ENCODE measurements at places on chromosomes 11 and 22.

DNA sequence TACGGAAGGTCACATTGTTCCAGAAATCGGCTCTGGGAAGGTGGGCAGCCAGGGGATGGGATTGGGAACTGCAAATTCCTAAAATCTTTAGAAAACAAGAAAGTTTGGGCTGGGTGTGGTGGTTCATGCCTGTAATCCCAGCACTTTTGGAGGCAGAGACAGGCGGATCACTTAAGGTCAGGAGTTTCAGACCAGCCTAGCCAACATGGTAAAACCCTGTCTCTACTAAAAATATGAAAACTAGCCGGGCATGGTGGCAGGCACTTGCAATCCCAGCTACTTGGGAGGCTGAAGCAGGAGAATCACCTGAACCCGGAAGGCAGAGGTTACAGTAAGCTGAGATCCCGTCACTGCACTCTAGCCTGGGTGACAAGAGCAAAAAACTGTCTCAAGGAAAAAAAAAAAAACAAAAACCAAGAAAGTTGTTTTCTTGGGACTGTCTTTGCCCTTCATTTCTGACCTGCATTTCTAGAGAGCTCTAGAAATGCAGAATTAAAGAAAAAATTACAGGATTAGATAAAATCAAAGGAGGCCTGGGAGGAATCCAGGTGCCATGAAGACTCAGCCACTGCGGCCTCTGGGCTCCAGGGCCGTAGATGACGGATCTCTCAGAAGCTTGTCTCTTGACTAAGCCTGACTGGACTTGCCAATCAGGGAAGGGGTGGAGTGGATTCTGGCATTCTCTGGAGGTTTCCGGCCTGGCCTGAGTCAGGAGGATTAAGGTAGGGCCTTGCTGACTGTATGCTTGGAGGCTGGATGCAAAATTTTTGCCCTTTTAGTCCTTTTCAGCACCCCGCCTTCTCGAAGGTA lies 5.3 kb upstream of the MALAT1 start:
- no peak for DNase-seq

GRCh38 chr11:103903621-103904323 lies 132.7 kb upstream of the DDI1 start:
- DNase-seq, result no peak

DNA sequence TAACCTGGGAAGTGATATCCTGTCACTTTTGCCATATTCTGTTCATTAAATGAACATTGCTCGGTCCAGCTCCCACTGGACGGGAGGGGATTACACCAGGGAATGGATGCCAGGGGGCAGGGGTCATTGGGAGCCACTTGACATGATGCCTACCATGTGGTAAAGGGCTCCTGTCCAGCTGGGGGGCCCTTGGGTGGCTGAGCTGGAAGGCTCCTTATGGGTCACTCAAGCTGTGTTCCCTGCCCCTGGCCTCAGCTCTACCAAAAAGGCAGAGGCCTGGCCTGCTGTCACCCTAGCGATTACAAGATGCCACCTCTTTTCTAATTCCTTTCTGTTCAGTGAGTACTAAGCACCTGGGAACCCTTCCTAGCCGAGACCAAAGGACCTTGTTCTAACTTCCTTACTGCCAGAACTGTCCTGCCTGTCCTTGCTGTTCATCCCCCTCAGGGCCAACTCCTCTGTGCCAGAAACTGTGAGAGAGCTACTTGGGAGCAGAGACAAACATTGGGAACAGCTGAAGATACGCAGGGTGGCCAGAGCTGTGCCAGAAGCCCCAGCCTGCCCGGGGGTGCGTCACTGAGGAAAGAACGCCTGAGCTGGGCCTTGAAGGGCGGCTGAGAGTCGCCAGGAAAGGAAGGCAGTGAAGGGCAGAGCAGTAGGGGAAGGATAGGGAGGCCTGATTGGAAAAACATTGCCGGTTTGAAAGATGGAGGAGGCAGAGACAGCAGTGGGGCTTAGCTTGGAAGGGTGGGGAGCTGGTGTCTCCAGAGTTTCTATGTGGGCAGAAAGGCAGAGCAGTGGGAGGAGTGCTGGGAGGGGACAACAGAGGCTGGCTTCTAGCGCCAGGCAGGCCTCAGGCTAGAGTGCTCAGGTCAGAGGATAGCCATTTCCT lies 12.7 kb upstream of the UVRAG start:
- DNase-seq, result no peak

DNA sequence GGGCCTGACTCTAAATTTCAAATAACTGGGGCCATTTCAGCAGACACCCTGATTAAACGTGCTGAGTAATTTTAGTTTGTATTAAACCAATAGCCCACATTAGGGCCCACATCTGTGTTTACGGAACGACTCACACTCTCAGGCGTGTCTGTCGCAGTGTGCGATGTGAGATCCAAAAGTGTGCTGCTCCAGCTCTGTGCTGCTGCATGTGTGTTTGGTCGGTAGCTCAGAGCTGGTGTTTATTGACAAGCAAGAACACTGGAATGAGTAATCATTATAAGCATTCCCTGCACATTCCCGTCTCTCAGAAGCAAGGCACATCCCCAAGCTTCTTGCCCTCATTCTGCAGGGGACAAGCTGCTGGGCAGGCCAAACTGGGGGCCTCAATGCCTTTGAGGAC lies 7.8 kb downstream of the OPCML start:
- DNase-seq, result no peak

DNA sequence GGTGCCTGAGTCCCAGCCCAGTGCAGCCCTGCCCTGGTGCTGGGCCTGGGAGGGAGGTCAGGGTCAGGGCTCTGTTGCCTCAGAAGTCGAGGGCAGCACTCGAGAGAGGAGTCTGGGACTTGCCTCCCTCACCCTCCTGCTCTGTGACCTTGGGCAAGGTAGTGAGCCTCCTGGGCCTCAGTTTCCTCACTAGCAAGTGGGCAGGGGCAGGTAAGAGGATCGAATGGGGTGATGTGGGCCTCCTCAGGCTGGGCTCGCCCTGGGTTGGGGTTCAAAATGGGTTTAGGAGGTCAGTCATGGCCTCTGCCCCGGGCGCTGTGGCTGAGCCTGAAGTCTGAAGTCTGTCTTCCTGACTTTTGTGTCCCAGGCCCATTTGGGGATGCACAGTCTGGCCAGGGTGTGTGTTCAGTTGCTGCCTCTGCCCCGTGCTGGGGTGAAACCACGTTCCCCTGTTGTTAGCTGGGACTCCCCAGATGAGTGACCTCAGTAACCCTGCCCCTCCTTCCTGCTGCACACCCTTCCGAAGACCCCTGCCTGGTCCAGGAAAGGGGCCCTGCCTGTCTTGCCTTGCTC lies 40.9 kb upstream of the CELSR1 start:
- no peak for DNase-seq

DNA sequence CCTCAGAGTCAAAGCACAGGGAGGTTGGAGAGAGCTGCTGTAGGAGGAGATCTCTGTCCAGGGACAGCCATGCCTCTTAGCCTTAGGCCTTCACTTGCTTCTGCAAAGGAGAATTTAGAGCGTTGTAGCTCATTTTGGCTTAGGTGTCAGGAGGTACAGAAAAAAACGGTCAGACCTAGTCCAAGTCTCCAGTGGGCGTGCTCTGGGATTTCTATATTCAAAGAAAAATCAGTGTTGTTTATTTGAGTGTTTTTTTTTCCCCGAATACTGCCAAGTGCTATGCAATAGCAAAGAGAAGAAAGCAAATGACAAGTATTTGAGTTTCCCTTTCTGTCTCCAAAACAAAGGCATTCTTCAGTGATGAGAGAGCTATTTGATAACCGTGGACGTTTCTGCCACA lies 22.7 kb upstream of the OPCML start:
- DNase-seq, result no peak

- DNase-seq, result no peak
Observed at GRCh38 chr11:35893796-35894475, 49.9 kb upstream of the LDLRAD3 start.

DNA sequence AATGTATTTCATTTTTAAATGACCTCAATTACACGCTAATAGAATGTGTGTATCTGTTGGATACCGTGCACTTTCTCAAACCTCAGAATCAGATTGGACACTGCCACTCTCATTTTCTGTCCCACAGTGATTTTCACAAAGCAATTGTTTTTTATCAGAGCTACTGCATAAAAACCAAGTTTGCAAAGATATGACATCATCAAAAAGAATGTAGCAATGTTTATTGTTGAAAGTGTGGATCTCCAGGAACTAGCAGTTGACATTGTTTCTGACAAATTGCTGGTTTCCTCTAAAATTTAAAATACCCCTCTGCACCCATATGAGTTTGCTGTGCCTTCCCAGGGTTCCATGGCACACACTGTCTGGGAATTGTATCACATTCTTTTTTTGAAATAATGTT lies 362.7 kb upstream of the DDI1 start:
- DNase-seq, result no peak

DNA sequence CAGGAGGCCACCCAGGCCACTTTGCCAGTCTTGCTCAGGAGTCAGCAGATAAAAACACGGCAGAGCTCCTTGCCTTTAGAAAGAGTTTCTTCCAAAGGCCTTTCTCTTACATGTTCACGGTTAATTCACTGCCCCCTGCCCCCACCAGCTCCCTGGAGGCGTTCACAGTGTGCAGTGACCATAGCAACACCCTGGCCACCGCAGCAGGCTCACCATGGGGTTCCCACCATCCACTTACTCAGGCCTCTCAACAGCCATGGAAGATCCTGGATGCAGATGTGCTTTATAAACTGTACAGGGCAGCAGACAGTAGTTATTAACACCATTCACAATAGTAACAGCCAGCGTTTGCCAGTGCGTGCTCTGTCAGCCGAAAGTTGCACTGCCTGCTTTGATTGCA lies 10.6 kb upstream of the MYO7A start:
- DNase-seq, result no peak

DNA sequence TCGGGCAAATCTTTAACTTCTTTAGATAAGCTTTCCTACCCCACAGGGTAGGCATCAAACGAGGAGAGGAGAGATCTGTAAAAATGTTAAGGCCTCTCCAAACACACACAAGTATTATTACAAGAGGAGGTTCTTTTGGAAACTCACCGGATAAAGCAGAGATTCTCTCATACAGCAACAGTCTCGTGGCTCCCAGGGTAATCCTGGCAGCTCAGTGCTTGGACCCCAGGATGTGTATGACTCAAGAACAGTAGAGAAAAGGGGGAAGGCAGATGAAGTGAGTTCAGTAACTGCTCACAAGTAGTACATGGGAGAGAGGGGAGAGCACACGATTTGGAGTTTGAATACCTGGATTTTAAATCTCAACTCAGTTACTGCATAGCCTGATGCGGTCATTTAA lies 120.9 kb downstream of the FEZ1 start:
- DNase-seq, result no peak

Measured in DND-41 (cell line).